ENCODE measurements at places on chromosomes 7 and 10.

DNA sequence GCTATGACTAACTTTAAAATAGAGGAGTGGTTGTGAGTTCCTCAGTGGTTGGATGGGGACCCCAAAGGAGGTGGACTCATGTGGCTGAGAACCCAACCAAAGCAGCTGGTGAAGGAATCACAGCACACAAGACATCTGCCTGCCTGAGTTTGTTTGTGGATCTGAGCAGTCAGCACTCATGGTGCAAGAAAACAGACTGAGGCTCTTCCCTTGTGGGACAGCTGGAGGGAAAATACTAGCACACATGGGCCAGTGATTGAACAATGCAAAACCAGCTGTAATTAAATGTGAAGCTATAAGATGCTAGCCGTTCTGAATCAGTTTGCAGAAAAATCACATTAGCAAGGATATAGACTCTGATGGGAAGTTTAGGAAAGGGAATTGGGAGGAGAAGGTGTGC is 707.3 kb downstream of the GRID1 start:
- DNase-seq, result no peak

DNA sequence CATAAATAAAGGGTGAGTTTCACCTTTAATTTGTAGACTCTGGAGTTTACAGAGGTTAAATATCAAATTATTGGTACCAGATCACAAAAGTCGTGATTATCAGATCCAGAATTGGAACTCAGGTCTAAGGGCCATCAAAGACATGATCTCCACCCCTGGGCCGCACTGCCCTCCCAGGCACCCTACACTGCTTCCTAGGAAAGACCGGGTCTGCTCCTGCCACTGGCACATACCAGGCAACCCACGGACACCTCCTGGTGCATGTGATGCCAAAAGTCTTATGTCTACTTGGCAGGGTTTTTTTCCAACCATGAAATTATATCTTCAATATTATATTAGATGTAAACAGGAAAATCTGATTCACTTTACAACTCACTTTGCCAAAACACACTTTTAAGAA is 452.8 kb downstream of the PTPRN2 start:
- no peak for DNase-seq

DNA sequence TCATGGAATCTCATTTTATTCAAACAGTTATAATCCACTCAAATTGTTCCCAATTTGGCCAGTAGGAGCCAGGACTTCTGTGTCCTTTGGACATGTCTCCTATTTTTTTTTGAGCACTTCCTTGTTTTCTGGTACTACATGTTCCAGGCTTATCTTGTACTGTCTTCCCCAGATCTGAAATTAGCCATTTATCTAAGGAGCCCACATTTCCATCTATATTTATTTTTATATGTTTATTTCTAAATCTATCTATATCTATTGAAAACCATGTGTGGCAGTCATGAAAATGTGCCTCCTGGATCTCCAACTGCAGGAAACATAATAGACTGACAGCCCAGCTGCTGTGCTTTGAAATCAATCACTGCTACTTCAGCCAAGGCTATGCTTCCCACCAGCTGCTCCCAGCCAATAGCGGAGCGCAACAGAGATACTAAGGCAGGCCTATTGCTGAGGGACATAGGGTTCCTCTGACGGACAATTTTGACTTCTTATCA is 147.1 kb downstream of the LRRC4 start:
- DNase-seq, result no peak

DNA sequence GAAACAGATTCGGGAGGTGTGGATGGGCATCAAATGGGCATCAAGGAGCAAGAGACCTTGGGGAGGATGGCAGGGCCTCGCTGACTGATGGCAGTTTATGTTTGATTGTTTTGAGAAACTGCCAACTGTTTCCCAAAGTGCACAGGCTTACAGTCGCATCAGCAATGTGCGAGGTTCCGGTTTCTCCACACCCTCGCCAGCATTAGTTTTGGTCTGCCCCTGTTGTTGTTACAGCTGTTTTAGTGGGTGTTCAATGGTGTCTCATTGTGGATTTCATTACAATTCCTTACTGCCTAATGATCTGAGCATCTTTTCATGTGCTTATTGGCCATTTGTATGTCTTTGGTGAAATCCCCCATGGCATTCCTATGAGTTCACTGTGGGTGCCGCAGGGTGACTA is 24.4 kb downstream of the AKR1E2 start:
- DNase-seq, result no peak

- no peak for DNase-seq
Measured at GRCh38 chr7:36002900-36003299, 150.2 kb upstream of the EEPD1 start.

- DNase-seq, result no peak
Measured at GRCh38 chr7:106866298-106867281, 1.5 kb downstream of the PIK3CG start.
